Common myeloid progenitor, CD34-positive (primary cell): ENCODE measurements at places on chromosomes 6 and 20.

DNA sequence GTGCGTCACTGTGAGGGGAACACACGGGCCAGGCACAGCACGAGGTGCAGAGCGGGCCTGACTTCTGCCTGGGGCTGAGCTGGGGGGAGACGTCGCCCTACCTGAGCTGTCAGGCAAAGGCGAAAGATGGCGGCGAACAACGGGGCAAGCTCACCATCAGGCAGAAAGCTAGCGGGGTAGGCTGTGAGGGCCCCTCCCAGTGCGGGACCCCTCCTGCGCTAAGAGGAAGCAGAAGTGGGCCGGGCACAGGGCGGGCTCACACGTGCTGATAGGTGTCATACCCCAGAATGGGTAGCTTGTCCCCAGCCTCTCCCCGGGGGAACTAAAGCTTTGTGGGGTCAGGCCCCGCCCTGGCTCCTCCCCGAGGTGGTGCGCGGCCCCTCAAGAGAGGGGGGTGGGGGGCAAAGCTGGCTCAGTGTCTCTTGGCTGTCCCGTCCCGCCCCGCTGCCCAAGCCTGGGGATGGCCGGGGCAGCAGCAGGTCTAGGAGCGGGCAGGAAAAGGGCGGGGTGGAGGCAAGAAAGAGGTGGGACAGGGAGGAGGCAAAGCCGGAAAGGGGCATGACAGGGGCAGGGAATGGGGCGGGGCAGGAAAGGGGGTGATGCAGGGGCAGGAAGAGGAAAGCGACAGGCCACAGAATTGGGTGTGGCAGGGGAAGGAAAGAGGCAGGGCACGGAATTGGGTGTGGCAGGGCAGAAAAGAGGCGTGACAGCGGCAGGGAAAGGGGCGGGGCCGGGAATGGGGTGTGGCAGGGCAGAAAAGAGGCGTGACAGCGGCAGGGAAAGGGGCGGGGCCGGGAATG lies 14.7 kb downstream of the UCKL1 start:
- peak; percentile 89 for DNase-seq

GRCh38 chr6:124577734-124578281 lies 384.4 kb upstream of the RNF217 start:
- no peak for DNase-seq

DNA sequence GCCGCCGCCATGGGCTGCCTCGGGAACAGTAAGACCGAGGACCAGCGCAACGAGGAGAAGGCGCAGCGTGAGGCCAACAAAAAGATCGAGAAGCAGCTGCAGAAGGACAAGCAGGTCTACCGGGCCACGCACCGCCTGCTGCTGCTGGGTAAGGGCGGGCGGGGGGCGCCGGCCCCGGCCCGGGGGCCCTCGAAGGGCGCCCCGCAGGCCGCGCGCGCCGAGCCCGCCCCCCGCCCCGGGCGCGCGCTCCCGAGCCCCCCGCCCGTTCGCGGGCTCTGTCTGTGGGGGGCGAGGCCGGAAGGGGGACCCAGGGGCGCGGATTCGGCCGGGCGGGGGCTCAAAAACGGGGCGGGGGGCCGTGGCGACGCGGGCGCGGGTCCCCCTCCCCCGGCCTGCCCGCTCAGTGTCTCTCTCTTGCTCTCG lies 39.2 kb downstream of the GNAS start:
- no peak for DNase-seq

GRCh38 chr6:145898376-145898775 lies 65.8 kb downstream of the SHPRH start:
- DNase-seq: no peak

- no peak for DNase-seq
These were observed 20.3 kb downstream of the CYB5R4 start for GRCh38 chr6:83879746-83880145.

DNA sequence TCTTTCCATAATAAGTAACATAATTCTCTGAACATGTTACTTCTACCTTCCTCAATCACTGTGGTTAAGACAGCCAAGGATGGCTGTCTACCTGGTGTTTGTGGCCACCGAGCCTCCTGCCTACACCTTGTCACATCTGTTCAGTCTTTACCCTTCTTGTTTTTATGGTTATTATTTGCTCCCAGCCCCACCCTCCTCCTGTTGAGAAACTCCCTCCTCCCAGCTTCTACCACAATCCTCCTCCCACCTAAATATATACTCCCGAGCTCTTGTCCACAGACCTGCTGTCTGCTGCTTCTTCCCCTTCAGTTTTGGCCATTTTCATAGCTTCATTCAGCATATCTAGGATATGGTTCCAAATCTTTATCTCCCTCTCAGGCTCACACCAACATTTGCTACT lies 35.7 kb upstream of the GABRR1 start:
- no peak for DNase-seq

- DNase-seq: peak; percentile 82
These were observed 14.9 kb upstream of the PPARD start for GRCh38 chr6:35327349-35328027.

DNA sequence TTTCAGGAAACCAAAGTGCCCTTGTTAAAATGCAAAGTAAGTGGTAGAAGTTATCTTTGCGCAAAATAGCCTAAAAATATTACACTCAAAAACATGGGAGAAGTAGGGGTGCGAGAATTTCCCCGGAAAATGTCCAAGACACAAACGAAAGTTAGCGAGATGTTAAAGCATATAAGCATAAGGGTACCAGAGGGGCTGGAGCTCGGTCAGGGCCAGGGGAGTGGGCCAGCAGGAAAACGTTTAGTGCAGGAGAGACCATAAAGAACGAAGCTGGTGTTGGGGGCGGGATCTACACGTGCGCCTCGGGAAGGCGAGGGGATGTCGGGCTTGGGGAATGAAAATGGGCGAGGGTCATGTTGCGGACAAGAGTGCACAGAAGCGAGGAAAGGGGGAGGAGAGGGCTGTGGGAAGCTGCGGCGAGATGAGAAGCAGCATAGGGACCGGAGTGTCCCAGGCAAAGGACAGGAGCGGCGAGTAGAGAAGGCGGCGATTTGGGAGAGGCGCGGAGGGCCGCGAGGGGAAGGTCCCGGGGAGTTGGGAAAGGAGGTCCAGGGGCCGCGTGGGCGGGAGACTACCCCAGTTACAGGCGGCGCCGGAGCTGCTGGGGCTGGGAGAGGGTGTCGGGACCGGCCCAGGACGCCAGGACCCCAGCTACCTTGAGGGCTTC lies 600 bp downstream of the XPO5 start:
- no peak for DNase-seq

DNA sequence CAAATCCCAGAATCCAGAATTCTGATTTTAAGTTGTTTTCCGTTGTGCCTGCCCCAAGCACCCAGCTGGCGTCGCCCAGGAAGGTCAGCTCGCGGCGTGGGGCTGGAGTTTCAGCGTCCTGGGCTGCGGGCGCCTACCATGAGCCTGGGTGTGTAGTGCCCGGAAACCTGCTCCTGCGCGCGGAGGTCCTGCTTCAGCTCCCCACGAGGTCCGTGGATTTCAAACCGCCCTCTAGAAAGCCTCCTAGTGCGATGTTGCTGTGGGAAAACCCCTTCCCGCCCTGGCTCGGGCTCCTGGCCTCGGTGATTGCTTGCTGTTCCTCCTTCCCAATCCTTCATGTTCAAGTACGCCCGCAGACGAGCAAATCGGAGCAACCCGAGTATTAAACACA lies 51.3 kb upstream of the NRN1 start:
- DNase-seq: no peak

DNA sequence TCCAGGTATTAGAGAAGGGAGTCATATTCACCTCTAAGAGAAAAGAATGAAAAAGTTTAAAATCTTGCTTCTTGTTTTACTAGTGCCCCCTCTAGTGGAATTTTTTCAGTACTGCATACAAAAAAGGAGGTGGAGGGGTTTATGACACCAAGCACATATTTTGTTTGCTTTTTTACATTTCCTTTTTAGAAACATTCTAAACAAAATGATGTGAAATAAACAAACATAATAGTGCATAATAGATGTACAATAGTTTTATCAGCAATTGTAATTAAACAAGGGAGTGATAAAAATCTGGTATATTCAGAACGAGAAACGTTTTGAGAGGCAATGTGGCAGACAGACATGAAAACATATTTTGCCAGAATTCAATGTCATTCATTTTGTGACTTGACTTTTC lies 111.0 kb upstream of the TFAP2D start:
- DNase-seq: peak; percentile 20

GRCh38 chr6:109695468-109695867 lies 4.4 kb downstream of the FIG4 start:
- DNase-seq: peak; percentile 22

GRCh38 chr6:161635975-161636374 lies 362.1 kb upstream of the AGPAT4 start:
- no peak for DNase-seq

- no peak for DNase-seq
These were observed 899.0 kb downstream of the TFAP2A start for GRCh38 chr6:9515633-9516606.

GRCh38 chr20:60011512-60012507 lies 53.6 kb downstream of the CDH26 start:
- DNase-seq: peak; percentile 21

DNA sequence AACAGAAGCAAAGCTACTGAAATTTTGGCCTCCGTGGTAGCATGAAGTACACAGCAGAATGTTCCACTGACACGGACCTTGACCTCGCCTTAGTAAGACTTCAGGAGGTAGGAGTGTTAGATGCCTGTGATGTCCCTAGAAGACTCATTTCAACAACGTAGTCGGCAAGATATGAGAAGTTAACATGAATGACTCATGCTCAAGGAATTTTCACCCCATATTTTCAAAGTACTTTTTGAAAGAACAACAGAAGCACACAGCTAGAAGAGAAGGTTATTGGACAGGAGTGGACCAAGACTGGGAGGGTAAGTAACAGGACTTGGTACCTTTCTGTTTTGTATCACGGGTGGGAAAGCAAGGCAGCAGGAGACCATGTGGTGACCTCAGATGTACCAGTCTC lies 78.0 kb downstream of the DZANK1 start:
- no peak for DNase-seq

- DNase-seq: peak; percentile 43
These were observed at the start of gene FOXC1 for GRCh38 chr6:1609648-1610496. Gene FOXC1, plus strand, starts transcription at chr6:1609915. Its CDS starts 531 bp downstream, at chr6:1610446.

- no peak for DNase-seq
These were observed 7.0 kb downstream of the ITCH start for GRCh38 chr20:34370062-34370461.

- no peak for DNase-seq
These were observed 524.1 kb upstream of the NRSN1 start for GRCh38 chr6:23601811-23602345.

DNA sequence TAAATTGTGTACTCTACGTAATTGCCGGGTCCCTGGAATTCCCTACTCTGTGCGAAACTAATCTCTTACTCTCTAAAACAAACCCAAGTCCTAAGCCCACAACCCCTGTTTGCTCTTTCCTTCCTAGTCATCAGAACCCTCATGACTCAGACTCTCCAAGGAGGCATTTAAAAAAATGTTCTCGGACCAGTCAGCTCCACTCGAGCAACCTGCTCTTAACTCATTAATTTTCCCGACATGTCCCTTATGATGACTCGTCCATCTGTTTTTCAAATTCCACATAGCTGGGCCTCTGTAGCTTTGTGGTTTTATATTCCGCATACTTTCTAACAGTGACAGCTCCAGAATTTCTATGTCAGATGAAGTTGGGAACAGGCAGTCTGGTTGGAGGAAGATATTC lies 2.6 kb upstream of the MUC22 start:
- DNase-seq: no peak

GRCh38 chr6:143701349-143702234 lies 23.8 kb downstream of the PHACTR2 start:
- DNase-seq: no peak

DNA sequence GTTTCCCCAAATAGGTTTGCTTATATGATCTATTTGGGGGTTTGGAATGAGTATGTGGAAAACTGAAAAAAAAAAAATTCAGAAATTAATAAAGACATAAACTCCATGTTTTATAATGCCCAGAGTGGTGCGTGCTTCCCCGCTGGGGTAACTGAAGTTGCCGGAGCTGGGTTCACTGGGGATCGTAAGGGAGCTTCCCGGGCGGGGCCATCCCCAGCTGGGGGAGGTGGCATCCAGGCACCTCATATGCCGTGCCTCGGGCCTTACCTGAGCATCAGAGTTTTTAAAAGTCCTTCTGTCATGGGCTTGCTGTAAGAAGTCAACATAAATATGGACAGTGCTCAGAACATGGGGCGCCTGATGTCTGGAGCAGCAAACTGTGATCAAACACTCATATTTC lies 17.9 kb upstream of the RAMACL start:
- DNase-seq: no peak

DNA sequence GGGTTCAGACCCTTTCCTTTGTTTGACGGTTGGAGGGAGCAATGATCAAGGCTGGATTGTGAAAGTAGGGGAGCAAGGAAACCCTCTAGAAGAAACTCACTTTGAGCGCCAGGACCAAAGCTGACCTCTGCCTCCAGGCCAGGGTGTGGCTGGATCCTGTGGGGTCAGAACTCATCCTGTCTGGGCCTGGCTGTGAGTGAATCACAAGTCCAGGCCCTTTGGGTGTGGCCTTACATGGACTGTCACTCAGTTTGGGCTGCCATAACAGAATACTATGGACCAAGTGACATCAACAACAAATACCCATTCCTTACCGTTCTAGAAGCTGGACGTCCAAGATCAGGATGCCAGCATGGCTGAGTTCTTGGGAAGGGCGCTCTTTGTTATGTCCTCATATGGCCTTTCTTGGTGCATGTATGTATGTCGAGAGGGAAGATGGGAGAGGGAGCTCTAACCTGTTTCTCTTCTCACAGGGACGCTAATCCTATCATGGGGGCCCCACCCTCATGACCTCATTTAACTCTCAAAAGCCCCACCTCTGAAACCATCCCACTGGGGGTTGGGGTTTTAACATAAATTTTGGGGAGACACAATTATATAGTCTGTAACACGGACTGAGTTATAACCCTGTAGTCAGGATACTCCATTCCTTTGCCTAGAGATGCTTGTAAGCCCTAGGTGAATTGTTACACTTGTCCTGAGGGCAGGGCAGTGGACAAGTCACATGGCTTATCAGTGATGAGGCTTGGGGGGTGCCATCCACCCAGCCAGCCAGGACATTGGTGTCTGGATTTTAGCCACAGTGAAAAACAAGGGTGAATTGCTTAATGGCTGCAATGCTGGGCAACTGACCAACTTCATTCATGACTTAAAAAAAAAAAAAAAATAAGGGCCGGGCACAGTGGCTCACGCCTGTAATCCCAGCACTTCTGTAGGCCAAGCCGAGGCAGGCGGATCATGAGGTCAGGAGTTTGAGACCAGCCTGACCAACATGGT lies 80.0 kb downstream of the TRMT11 start:
- DNase-seq: no peak

DNA sequence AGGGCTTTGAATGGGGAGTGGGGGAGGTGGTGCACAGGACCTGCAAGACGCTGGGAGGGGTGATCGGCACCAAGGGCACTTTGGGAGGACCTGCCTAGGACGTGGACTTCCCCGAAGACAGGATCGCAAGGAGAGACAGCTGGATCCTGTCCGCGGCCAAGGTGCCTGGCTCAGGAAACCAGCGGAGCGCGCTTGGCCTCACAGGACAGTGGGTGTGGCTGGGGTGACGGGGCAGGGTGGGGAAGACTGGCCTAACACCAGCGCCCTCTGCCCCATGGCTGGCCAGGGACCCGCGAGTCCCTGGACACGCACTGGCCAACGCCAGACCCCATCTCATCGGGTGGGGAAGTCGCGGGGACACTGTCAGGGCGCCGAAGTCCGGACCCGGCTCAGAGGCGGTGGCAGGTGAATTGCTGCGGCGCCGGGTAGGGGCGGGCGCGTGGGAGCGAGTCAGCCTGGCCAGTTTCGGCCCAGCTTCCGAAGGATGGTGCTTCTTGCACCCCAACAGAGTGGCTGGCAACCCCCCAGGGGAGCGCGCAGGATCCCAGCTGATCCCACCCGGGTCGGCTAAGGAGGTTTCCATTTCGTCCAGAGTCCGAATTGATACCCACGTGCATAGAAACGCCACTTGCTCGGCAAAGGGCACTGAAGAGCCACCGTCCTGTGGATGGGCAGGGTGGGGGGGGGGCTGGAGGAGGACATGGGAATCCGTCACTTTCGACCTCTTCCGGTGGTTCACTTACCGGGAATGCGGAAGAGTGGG lies 785 bp upstream of the THBD start:
- DNase-seq: no peak
